ENCODE measurements at places on chromosomes 1 and 21. TPM values are rescaled to one million over a fixed set of nuclear protein-coding genes. Genes with fewer than 3 reads are reported as not detected.

CFAP57 gene
- total RNA-seq, result 0.32 TPM

CSF3R gene
- total RNA-seq, result not detected

HCRTR1 gene
- not detected for total RNA-seq

CYP2J2 gene
- not detected for total RNA-seq

C1orf52 gene
- total RNA-seq, result 30.9 TPM

WDR64 gene
- total RNA-seq, result not detected

TRIM17 gene
- not detected for total RNA-seq

SYCP1 gene
- not detected for total RNA-seq

TFF1 gene
- not detected for total RNA-seq
